ENCODE measurements at places on chromosomes 3 and 15.

- no peak for DNase-seq
Measured at GRCh38 chr3:40768536-40768935, 243.8 kb downstream of the ZNF621 start.

DNA sequence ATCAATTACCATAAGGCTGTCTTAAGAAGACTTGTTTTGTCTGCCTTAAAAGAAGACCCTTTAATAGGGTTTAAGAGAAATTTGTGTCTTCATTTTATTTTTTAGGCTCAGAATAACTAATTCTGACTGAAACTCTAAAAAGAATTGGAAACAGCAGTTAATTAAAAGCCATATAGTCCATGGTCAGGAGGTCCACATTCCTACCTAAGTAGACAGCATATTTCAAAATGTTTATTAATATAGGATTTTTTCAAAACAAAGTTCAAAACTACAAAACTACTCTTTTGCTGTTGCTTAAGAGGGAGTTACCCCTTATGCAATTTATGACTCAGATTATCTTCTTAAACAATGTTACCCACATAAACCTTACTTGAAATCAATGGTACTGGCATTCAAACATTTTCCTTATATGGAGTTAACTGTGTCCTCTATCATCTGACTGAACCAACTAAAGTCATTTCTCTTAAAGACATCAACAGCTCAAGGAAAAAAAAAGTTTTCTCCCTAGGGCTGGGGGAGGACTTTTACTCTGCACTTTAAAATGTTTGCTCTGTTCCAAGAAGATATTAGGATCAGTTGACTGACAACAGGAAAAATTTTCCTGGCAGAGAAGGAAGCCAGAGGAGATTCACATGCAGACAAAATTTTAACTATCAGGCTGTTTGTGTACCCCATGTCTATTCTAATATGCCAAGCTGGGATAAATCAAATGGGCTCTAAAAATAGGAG is 56.8 kb upstream of the NANOGP8 start:
- DNase-seq: no peak

- no peak for DNase-seq
Measured at GRCh38 chr3:158809642-158810041, 7.8 kb downstream of the MFSD1 start.

- no peak for DNase-seq
Measured at GRCh38 chr3:124814620-124815421, 72.3 kb downstream of the ITGB5 start.

DNA sequence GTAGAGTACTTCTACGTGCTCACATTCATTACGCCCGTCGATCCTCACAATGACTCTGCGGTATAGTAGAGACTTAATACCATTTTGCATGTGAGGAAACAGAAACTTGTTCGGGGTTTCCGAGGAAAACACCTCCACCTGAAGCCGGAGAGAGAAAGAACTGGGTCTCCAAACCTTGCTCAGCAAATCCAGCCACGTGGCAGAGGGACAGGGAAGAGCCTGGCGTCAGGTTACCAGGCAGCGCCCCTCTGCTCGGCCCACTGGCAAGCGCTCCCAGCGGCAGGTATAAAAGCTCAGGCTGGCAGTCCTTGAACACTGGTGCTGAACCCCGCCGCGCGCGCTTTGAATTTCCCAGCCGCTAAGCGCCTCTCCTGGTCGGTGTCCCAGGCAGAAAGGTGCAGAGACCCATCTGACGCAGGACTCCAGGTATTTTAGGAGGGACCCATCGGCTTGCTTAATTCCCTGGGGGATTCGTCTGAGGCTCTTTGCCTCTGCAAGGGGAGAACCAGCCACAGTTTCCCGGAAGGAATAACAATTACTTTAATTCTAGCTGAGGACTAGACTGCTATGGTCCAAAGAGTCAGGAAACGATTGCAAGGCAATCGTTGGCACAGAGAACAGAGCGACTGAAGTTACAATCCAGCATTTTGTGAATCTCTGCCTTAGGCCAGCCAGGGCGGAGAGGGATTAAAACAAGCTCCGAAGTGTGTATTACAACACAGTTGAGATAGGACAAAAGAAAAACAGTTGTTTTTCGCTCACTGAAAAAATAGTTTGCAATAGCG is at the start of gene C2CD4A:
C2CD4A (plus strand) TSS at position 315 of the 785 bp plus-strand sequence. CDS start 637 bp downstream, outside the sequence.
- DNase-seq: peak; percentile 97

GRCh38 chr3:46593274-46593862 is 19.0 kb upstream of the FAM240A start:
- DNase-seq: no peak

DNA sequence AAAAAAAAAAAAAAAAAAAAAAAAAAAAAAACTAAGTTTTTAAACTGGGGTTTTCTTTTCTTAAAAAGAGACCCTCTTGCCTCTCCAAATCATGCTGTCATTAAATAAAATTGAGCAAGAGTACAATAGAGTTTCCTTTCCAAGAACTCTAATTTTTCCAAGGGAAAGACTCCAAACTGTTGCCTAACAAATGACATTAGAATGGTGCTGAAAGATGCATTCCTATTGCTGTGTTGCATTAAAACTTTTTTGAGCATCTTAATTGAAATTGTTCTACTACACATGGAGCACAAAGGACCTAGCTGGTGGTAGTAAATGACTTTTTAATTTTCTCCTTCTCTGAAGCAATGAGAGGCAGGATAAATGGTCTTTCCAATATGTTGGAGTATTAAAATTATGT is 469.1 kb upstream of the ARHGEF26 start:
- DNase-seq: no peak

DNA sequence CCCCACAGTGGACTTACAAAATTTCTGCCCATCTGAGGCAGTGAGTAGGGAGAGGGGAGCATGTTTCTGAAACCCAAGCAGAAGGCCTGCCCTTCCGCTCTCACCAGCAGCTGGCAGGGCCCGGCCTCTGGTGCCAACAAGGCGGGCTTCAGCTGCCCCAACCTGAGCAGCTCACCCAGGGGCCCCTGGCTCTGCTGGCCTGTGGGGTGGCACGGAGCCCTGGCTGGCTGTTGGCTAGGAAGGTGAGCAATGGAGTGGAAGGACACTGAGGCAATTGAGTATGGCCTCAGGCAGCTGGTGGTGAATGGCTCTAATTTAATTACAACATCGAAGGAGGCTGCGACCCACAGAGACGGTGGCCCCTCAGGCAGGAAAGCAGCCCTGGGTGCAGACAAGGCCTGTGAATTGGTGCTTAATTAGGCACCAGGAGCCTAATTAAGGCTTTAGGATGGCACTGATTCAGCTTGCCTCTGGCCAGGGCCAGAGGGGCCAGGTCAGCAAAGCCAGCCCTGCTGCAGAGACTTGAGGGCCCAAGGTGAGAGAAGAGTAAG is 60.9 kb downstream of the ST8SIA2 start:
- DNase-seq: no peak

- no peak for DNase-seq
Measured at GRCh38 chr3:177947901-177948300, 588.3 kb upstream of the KCNMB2 start.

GRCh38 chr15:77964193-77964592 is 113.3 kb downstream of the TBC1D2B start:
- no peak for DNase-seq

GRCh38 chr3:141392416-141392815 is 24.1 kb downstream of the ZBTB38 start:
- DNase-seq: no peak

- DNase-seq: peak; percentile 45
Measured at GRCh38 chr3:23740517-23740965, 65.2 kb upstream of the UBE2E1 start.

DNA sequence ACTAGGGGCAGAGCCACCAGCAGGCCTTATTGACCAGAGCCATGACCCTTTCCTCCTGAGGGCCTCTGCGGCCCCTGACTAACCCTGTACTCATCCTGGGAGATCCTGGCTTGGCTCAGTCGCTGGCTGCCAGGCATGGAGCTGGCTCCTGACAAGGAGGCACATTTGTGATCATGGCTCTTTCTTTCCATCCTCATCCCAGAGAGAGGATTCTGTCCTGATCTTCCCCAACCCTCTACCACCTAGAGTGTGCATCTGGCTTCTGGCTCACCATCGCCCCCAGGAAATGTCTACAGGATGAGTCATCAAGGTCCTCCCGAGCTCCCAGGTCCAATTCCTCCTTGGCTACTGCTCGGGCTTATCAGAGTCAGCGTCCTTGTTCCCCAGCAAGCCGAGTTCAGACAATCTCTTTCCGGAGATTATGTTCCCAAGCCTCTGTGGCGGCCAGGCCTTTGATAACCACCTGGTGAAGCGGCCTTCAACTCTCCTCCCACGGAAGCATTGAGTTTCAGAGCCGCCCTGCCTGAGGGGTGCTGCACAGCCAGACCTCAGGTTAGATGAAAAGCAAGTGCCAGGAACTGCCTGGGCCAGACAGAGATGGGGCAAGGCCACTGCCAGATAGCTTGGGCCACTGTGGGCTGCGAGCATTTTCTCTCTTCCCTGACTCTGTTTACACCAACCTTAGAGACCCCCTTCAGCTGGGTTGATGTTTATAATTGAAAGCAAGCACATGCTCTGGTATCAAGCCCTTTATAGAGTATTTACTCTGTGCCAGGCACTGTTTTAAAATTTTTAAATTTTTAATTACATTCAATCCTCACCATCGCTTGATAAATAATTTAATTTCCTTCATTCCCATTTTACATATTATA is 44.3 kb upstream of the MRPS22 start:
- no peak for DNase-seq

- no peak for DNase-seq
Measured at GRCh38 chr3:114519415-114519814, 225.6 kb downstream of the TIGIT start.

- DNase-seq: no peak
Measured at GRCh38 chr3:22671848-22672247, 531.3 kb upstream of the UBE2E2 start.

GRCh38 chr3:160973067-160973809 is 131.9 kb downstream of the B3GALNT1 start:
- DNase-seq: no peak

Measured in SHP77 (cell line).